Type B pancreatic cell (in vitro differentiated cells): ENCODE measurements at places on chromosomes 1 and 21.

DNA sequence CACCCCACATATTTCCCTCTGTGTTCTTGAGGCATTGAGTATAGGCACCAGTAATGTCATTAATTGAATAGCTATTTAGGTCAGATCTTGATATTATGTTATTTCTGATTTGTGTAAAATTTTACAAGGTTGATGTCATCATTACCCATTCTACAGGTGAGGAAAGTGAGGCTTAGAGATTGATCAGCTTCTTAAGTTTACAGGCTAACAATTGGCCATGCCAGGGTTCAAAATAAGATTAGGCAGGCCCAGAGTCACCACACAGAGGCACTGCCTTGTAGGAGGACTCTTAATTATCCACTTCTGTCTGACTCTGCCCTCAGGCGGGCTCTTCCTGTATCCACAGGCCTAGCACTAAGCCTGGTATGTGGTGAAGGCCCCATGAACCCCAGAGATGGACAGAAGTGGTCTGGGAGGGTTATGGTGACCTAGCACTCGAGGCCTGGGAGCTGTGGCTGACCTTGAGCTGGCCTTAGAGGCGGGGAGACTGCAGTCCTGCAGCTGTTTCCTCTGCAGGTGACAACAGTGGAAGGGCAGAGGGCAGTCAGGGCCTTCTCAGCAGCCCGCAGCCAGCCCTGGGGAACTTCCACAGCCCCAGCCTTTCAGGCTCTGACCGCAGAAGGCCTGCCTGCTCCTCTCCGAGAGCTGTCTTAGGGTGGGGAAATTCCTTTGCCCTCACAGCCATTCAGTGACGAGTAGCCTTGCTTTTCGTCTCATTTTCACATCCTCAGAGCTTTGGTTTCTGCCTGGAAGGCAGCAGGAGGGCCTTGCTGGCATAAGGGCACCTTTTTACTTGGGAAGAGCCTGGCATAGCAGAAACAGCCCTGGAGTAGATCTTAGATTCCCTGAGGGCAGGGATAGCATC is 12.2 kb downstream of the ZDHHC18 start:
- DNase-seq: no peak

GRCh38 chr21:42411891-42412635 is 8.4 kb downstream of the UBASH3A start:
- no peak for DNase-seq

GRCh38 chr1:60963167-60963940 is 119.0 kb upstream of the NFIA start:
- DNase-seq: no peak

- DNase-seq: no peak
Measured at GRCh38 chr21:27802816-27803475, 836.1 kb upstream of the ADAMTS5 start.

- no peak for DNase-seq
Measured at GRCh38 chr1:1470626-1471388, 758 bp upstream of the ATAD3B start.

- no peak for DNase-seq
Measured at GRCh38 chr1:116693759-116694480, 26.4 kb upstream of the IGSF3 start.

DNA sequence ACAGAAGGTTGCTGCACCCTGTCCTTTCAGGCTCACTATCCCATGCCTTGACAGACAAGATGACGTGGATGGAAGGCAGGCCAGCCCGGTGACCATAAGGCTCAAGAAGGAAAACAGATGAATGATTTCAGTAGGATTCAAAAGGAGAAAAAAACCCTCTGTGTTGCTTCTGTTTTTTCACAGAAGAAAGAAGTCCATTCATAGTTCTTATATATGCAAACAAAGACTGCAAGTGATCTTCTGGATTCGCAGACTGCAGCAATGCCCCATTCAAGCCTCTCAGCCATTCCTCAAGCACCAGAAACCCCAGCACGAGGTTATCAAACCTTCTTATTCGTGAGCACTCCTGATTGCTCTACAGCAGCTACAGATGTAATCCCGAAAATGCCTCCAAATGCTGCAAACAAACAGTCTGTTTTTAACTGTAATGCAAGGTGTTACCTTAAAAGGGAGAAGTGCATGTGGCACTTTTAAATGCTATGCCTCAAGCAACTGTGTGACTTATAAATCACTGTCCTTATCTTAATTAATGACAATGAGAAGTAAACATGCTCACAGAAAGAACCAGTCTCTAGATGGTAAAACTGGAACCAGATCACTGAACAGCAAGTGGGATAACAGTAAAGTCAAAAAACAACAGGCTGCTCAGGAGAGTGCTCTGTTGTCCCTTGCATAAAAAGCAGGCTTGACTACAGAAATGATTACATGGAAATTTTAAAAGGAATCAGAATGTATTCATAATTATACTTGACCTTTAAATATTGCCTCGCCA is 173.9 kb downstream of the HHIPL2 start:
- DNase-seq: no peak

- DNase-seq: no peak
Measured at GRCh38 chr1:243354511-243355153, 98.8 kb downstream of the SDCCAG8 start.

DNA sequence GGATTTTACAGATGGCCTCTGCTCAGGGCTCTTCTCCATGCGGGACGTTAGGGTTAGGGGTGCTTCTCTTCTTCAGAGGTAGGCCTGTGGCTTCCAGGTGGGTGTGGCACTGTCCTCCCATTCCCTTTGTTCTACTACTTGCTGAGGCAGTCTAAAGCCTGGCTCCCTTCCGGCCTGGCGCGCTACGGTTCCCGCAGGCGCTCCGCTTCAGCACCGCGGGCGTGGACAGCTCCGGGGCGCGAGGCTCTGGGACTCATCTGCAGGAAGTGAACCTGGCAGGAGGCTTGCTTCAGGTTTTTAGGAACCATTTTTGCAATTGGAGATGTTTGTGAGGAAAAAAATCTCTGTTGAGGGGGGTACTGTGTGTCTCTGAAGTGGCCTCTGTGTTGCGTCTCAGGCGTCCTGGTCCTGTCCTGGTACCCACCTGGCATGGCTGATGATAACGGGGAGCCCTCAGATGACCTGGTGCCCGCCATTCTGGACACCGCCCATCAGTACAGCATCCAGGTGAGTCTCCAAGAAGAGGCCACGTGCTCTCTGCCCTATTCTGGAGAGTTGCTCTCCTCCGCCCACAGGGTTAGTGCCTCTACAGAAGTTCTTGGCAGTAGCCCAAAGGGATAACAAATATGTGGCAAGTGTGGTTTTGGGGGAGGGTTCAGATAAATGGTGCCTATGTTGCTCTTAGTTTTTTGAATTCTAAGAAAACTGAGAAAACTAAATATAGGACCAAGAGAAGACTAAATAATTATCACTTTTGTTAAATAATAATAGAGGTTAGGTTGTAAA is 1.9 kb downstream of the MANEAL start:
- DNase-seq: no peak

DNA sequence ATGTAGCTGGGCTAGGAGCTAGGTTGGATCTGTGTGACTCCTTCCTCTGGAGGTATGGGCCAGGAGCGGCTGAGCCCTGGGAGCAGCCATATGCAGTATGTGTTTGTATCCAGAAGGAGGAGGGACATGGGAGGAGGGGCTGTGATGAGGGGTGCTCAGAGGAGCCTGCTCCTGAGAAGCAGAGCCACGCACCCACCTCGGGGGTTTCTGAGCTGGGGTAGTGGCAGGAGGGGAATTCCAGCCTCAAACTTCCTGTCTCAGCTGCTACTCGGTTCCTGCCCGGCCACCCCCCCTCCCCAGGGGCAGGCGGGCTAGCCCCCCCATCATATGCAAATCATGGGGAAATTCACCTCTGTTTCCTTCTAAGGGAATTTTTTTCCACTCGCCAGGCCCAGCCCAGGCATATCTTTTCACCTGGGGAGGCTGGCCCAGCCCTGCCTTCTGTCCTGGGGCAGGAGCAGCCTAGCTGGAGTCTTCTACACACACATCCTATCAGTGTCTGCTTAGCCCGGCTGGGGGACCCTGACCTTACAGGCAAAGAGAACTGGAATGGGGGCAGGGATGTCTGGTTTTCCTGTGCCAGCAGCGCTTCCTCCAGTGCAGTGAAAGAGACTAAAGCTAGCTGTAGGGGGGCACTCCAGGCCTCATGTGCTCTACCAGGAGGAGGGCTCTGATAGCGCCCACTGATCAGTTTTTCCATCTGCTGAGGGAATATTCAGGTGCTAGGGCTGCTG is 3.0 kb downstream of the ZC3H12A start:
- DNase-seq: no peak

- no peak for DNase-seq
Measured at GRCh38 chr1:101964708-101965107, 32.0 kb downstream of the OLFM3 start.

GRCh38 chr1:75257424-75257823 is 123.2 kb downstream of the LHX8 start:
- no peak for DNase-seq

DNA sequence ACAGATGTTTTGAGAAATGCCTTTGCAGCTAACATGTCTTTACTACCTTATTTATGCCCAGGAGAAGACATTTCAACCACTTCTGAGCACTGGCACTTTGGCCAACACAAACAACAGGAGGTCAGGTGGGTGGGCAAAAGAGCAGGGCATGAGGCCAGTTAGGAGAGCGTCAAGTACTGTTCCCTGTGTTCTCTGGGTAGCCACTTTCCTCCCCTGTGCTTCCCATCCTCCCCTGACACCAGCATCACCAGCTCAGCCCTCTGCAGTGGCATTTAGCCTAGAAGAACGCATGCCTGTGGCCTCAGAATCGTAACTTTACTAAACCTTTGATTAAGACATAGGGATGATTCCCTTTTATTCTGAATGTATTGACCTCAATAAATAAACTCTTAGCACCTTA is 18.3 kb downstream of the BTG2 start:
- no peak for DNase-seq

- DNase-seq: no peak
Measured at GRCh38 chr1:109772658-109773202, 9.0 kb upstream of the EPS8L3 start.

DNA sequence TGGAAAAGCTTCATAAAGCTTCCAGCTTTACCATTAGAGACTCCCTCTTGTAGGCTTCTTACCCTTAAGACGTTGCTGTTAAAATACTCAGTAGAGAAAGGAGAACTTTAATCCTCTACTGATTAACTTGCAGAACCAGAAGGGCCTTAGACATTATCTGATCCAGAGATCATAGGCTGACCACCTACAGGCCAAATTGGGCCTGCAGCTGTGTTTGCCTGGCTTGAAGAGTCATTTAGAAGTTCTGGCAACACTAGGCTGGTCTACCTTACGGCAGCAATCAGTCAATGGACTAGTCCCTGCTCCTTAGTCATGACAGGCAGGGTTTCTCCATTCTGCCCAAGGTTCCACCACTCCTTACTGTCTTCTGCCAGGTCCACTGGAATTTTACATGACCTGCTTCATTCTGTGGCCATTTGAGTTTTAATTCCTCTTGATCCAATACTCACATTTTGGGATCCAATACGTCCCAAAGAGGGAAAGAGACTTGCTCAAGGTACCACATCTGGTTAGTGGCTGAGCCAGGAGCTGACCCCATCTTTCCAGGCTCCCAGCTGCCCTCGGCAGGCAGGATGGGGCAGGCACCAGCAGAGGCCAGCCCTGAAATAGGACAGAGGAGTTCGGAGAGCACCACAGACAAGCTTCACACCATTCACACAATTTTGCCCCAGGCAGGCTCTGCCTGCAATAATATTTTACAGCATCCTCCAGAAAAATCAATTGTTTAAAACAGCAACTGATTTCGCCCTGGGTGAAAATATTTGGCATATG is 96.8 kb downstream of the TNR start:
- DNase-seq: no peak

DNA sequence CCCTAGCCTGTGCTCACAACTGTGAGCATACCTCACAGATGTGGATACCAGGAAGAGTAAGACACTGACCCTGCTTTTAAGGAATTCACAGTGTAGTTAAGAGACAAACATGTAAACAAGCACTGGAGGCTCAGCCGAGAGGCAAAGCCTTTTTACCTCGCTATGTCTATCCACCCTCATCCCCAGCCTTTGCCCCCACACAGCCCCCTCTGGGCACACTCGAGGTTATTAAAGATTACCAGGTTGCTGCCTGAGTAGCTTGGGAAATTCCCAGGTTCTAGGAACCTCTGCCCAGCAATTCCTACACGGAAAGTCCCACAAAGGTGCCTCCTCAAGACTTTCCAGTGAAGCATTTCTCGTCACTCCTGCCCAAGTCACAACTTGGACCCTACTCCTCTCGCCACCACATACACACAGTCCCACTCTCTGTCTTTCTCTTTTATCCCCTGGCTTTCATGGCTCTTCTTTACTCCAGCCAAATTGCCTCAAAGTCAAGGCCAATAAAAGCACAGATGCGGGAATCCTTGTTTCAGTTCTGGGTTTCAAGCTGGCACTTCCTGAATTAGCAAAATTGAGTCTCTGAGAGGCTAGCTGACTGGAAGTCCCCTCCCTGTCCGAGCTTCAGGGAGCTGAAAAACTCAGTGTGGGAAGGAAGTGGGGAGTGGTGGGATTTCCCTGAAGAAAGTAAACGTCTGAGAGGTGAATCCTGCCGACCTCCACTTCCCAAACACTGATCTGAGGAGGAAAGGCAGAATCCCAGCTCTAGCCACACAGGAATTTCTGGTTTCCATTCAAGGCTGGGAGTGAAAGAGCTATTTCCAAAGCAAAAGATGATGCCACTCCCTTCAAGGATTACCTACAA is 7.6 kb downstream of the DENND2D start:
- no peak for DNase-seq

- DNase-seq: no peak
Measured at GRCh38 chr1:214014730-214015129, 27.0 kb downstream of the PROX1 start.

GRCh38 chr1:205246351-205247119 is 18.8 kb downstream of the TMCC2 start:
- no peak for DNase-seq

DNA sequence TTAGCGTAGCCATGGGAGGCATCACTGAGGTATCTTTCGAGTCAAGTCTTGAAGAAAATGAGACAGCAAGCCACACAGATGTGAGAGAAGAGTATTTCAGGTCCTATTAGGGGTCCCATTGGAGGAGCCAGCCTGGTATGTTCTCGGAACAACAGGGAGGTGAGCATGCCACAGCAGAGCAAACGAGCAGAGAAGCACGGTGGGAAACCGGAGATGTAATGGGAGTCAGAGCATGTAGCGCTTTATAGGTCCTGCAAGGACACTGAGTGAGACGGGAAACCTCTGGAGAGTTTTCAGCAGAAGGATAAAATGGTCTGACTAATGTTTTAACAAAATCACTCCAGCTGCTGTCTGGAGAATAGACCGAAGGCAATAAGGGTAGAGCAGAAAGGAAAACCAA is 15.9 kb downstream of the H3-3A start:
- DNase-seq: no peak
